ENCODE measurements at places on chromosomes 16 and 17.

- peak; percentile 36 for DNase-seq
These were observed at the start of gene ITGB4 for GRCh38 chr17:75720656-75721462. Gene ITGB4, plus strand, starts transcription at chr17:75721459. Its CDS starts 3,245 bp downstream, at chr17:75724704.

GRCh38 chr16:1706386-1707192, 594 bp downstream of the MAPK8IP3 start:
- peak; percentile 28 for DNase-seq

DNA sequence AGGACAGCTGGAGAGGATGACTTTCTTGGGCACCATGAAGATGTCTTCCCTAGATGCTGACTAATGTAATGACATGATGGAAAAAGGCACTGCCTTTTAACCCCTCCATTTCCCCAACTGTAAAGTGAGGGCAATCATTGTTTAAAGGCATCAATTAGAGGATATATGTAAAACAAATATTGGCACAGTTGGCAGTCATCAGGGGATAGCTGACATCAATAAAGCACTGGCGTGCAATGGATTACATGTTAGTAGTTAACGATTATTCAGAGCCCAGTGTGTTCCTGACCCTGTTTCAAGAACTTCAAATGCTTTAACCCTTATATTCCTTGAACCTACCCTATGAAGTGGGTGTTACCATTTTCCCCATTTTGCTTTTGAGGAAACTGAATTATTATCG, 100.7 kb downstream of the TMEM114 start:
- DNase-seq: no peak

DNA sequence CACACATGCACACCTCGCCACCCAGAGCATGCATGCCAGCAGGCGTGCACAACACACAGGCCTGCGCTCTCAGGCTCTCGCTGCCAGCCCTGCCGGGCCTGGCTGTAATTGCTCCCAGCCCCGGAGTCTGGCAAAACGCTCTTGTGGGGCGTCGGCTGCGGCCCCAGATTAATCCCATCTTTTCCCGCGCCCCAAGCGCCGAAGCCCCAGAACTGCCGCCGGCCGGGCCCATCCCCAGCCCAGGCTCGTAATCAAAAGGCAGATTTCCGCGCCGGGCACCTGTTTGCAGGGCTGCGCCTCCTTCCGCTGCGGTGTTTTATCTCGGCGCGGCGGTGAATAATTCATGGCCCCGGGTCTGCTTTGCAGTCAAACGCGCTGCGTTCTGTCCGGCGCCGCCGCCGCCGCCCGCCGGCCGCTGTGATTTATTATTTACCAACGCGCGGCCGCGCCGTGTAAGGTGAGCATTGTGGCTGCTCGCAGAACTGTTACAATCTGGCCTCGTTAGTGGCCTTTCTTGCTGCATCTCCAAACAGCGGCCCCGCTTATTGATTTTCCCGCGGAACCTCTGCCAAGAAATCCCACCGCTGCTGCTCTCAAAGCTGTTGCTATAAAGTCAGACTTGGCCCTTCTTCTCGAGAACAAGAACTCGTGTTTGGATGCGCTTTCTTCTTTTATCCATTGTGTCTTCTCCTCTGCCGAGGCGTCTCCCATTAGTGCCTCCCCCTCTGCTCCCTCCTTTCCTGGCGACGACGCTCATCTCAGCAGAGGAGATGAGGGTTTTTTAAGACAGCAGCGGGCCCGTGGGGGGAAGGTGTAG, 126.1 kb downstream of the IRX5 start:
- no peak for DNase-seq

DNA sequence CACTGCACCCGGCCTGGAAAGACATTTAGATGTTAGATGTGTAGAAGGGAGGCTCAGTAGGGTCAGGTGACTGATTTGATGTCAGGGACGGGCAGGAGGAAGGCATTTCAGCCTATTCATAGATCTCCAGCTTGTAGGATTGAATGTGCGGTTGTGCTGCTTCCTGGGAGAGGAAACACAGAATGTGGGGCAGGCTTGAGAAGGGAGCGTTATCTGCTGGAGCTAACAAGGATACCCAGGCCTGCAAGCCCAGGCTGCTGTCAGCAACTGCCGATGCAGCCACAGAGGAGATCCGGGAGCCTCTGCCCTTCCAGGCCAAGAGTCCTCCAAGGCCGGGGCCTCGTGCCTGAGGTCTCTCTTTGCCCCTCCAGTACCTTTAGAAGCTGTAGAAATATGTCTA, 205.6 kb downstream of the SPECC1 start:
- DNase-seq: no peak

- DNase-seq: no peak
These were observed 380.7 kb upstream of the PMFBP1 start for GRCh38 chr16:72552654-72553053.

- no peak for DNase-seq
These were observed 253.4 kb upstream of the CNTNAP4 start for GRCh38 chr16:76023835-76024234.

DNA sequence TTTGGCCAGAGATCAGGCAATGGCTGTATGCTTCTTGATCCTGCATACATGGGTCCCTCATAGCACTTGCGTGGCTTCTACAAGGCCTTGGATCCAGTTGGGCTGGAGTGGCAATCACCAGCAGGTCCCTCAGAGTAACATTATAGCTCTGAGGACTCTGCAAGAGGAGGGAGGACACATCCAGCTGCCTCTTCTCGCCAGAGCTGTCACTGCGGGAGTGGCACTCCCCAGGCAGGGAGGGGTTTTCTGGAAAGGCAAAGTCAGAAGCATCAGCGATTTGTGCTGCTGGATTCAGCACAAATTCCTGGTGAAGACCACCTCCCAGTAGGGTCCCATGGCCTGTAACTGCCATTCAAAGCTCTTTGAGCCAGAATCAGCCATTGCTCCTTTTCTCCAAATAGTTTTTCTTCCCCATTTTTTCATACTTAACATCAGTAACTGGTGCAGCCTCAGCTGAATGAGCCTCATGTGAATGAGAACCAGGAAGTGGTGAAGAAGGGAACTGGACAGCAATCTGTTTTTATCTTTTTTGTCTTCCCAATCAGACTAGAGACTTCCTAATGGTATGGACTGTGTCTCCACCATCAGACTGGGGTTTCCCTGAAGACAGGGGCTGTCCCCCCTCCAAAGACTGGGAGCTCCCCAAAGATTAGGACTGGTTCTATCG, 40.6 kb upstream of the HOXB13 start:
- DNase-seq: no peak

DNA sequence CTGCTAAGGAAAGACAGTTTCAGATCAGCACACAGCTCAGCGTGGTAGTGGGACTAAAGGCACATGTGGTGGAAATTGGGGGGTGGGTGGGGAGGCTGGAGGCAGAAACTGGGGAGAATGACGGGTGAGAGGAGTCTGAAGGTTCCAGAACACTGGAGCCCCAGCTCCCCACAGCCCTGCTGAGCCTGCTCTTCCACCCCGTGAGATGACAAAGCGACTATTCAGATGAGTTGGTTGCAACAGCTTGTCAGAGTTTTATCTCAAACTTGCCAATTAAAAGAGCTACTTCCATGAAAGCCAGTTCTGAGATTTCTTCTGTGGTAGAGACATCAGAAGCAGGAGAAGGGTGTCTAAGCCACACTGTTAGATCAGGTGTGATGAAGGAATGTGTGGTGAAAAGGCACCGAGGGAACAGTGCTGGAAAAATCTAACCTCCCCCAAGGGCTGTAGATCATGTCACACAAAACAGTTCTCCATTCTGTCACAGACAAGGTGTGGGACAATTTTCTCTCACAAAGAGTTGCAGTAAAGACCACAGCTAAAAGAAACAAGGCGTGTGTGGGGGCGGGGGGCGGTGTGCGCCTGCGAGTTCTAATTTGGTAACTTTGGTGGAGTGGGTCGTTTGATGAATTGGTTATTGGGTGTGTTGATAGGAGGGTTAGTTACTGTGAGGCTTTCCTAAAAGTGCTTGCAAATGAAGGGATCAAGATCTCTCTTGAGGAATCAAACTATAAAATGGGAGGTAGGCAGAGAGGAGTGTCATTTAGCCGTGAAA, 39.0 kb downstream of the CCDC182 start:
- no peak for DNase-seq

GRCh38 chr17:69098625-69099024, 37.9 kb upstream of the ABCA9 start:
- DNase-seq: no peak

DNA sequence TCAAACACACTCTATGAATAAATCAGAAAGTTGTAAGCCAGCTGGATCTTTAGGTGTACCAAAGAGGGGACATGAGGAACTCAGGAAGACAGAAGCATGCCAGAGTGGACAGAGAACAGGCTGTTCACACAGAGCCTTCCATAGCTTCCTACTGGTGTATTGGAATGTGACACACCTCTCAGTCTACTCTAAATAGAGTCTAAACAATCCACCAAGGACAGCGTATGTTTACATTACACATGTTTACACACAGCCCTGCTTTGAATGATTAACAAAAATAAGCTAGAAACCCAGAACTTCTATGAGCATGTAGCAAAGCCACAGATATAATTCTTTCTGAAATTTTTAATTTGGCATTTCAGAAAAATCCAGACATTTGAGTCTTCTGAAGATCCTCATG, 1279.0 kb upstream of the CDH8 start:
- DNase-seq: no peak

DNA sequence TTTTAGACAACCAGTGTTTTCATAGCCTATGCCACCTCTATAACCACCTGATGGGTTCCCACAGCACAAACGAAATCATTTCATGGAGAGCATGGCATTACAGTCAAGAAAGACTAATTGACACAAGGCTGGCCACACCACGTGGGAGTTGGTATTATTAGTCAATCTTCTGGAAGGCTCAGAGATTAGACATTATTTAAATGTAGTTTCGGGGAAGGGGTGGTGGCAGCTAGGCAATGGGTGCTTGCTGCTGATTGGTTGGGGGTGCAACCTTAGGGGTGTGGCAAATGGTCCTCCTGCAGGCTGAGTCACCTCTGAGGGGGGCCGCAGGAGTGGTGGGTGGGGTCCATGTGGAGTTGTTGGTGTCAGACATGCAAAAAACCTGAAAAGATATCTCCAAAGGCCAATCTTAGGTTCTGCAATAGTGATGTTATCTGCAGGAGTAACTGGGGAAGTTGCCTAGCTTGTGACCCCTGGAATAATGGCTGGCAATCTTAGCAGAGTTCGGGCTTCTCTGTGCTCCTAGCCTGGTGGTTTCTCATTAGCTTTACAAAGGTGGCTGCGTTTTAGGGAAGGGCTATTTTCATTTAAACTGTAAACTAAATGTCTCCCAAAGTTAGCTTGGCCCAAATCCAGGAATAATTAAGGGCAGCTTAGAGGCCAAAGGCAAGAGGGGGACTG, 4.6 kb downstream of the TEN1 start:
- no peak for DNase-seq

DNA sequence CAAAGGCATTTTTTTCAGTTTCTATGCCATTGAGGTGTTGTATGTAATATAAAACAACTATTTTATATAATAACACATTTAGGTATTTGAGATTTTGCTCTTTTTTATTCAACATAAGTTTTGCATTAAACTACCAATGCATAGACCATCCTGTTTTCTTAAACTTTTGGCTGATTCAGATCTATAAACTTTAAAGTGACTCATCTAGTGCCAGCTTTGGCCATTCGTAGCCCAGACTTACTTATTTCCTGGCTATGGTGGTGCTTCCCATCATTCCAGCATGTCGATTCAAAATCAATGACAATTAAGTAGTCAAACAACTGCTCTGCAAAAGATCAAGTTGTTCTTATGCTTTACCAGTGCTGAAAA, 3.1 kb downstream of the ERI2 start:
- no peak for DNase-seq

DNA sequence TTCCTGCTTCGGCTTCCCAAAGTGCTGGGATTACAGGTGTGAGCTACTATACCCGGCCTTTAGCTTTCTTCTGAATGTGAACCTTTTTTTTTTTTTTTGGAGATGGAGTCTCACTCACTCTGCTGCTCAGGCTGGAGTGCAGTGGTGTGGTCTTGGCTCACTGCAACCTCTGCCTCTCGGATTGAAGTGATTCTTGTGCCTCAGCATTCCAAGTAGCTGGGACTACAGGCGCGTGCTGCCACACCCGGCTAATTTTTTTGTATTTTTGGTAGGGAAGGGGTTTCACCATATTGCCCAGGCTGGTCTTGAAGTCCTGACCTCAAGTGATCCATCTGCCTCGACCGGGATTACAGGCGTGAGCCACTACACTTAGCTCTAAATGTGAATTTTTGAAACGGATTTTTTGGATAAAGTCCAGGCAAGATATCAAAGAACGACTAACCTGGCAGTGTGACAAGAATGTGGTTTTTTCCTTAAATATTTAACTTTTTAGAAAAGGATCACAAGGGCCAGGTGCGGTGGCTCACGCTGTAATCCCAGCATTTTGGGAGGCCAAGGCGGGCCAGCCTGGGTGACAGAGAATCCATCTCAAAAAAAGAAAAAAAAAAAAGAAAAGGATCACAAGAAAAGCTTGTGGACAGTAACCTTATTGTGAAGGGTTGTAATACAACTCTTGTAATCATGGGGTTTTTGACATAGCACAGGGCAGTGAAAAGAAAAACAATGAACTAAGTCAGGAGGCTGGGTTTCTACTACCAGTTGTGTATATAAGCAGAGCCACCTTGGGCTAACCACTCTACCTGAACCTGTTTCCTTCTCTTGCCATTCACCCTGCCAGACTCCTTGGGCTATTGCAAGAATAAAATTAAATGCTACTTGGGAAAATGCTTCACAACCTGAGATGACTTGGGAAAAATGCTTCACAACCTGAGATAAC, 6.2 kb downstream of the BRCA1 start:
- no peak for DNase-seq

- DNase-seq: no peak
These were observed 239.1 kb upstream of the TOX3 start for GRCh38 chr16:52786091-52786490.

GRCh38 chr16:57377080-57377841, 5.0 kb downstream of the CX3CL1 start:
- no peak for DNase-seq

- no peak for DNase-seq
These were observed 36.0 kb upstream of the CCL1 start for GRCh38 chr17:34398990-34399389.

GRCh38 chr17:80960797-80961452, 30.7 kb upstream of the CHMP6 start:
- DNase-seq: no peak

- DNase-seq: no peak
These were observed 21.5 kb downstream of the LPCAT2 start for GRCh38 chr16:55530316-55530856.

GRCh38 chr16:88865742-88866141, 718 bp downstream of the PABPN1L start:
- no peak for DNase-seq

- no peak for DNase-seq
These were observed 22.5 kb upstream of the MYO15B start for GRCh38 chr17:75565066-75565465.

DNA sequence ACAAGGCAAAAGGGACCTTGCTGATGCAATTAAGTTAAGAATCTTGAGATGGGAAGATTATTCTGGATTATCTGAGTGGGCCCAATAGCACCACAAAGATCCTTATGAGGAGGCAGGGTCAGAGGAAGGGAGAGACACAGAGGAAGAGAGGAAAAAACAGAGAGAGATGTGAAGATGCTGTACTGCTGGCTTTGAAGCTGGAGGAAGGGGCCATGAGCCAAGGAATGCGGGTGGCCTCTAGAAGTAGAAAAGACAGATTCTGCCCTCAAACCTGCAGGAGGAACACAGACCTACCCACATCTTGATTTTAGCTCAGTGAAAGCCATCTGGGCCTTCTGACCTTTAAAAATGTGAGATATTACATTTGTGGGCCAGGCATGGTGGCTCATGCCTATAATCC, 8.1 kb upstream of the CPSF4L start:
- no peak for DNase-seq

Data from activated T-helper 9 cell treated with anti-CD3 and anti-CD28 coated beads, Interleukin-2, amount 50 U/mL, for 16 hours (primary cell).